ENCODE measurements at places on chromosomes 3 and 15.
A peak's percentile ranks its signal among the peaks of the same experiment; 100 is the strongest.

DNA sequence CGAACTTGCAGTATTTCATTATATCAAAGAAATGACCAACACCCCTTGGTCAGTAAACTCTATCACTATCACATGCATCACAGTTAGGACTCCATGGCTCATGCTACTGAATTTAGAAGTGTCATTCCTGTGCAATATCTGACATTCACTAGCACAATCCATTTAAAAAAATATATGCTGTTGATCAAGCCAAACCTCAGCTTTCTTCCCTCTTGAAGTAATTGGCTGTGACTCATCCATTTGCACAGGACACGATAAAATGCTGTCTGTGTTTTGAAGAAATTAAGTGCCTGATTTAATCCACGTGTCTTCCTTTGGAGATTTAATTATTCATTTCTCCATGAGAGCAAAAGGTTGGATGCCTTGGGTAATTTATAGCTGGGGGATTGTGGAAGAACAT lies 38.9 kb downstream of the CPNE4 start:
- DNase-seq: no peak

DNA sequence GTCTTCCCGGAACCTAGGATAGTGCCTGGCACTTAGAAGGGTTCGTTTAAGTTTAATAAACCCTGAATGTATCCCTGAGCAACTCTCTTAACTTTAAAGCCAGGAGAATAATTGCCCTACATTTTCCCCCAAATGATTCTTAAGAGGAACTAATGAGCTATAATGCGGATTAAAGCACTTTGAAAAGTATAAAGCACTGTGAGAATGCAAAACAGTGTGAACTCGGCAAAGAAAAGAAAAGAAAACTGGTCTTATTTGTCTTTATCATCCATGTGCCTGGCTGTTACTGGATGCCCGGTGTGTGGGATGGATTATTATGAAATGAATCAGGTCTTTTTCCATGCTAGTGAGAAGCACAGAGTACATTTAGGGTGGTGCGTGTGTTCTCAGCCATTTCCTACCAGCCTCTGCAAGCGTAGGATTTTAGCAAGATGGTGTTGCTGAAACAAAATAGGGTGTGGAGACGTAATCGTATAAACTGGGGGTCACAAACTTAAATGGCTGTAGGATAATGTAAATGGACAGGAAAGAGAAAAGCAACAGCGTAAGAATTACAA lies 983 bp downstream of the KBTBD12 start:
- DNase-seq: no peak

DNA sequence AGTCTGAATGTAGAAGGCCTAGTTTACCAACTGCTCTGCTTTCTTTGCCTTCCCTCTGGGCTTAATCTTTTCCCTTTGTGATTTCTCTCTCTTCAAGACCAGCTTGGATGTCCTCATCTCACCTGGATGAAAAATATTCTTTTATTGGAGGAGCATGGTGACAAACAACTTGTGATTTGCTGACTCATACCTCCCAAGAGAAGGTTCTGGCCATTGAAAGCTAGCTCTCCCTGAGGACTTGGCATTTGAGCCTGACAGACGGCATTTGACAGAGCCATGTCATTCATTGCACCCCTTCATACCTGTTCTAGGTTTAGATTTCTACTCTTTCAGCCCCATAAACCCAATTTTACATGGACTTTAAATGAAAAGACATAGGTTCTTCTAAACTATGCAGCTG lies 33.3 kb downstream of the ATG7 start:
- no peak for DNase-seq

DNA sequence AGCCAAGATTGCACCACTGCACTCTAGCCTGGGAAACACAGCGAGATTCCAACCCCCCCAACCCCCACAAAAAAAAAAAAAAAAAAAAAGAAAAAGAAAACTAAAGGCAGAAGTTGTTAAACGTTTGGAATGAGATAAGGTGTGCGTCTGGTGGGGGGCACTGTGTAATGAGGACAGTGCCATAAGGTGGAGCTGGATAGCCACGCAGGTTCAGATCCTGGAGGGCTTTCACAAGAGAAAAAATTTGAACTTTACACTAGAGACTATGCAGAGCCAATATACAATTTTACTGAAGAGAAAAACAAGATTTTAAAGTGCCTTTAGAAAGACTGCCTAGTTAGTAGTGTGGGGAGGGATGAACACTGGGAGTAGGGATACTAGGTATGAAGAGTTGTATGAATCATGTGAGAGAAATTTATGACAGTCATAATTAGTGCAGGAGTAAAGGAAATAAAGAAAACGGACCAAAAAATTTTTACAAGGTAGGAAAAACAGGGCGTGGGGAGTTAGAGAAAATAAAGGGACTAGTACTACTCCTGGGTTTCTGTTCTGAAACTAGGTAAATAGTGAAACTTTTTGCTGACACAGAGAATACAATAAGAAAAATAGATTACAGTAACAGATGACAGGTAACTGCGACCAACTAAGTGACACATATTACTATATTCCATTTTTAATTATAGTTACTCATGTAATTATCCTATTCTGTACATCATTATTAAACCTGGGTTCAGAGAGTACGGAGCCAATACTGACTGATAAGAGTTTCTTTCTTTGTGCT lies 108.1 kb downstream of the PEAK1 start:
- DNase-seq: no peak

DNA sequence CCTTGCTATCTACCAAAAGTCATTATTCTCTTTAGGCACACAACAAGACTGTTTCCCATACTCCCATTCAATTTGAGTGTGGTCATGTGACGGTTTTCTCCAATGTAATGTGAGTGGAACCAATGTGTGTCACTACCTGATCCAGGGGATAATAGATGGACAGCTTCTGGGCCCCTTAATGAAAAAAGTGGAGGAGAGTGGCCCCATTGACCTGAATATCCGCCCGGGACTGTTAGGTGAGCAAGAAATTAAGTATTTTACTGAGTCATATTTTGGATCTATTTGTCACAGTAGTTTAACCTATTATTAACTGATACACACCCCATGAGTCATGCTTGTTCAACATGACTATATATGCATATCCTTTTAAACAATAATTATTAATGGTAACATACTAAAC lies 15.1 kb upstream of the ARID3B start:
- DNase-seq: no peak

GRCh38 chr3:15873415-15873814 lies 75.6 kb upstream of the ANKRD28 start:
- DNase-seq: no peak

- no peak for DNase-seq
Measured at GRCh38 chr3:162334537-162334936, 837.9 kb downstream of the OTOL1 start.

DNA sequence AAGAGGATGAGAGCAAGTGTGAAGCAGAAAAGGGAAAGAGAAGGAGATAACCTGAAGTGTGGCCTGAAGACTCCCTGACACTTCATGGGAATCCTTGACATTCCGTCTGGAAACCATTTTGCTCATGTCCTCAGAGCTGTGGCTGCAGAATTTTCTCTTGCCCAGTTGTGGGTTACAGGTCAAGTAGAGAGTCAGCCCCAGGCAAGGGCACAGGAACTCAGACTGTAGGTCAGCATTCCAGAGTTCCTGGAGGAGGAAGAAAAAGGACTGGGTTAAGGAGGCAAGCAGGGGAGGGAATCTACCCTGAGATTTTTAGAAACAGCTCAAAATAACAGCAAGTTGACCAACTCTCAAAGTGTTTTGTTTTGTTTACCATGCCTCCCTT lies 4.1 kb upstream of the THSD4 start:
- no peak for DNase-seq

DNA sequence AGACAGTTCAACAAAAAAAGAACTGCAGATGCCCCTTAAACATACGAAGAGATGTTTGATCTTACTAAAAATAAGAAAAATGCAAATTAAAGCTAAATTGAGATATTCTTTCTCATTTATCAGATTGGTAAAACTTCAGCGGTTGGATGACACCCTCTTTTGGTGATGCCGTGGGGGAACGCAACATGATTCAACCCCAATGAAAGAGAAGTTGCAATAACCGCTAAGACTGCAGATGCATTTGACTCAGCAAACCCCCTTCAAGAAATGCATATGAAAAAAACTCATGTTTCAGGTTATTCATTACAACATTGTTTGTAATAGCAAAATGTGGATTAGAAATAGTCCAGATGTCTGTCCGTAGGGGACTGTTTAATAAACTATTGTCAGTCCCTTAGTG lies 3.6 kb downstream of the KLHL6 start:
- DNase-seq: no peak

DNA sequence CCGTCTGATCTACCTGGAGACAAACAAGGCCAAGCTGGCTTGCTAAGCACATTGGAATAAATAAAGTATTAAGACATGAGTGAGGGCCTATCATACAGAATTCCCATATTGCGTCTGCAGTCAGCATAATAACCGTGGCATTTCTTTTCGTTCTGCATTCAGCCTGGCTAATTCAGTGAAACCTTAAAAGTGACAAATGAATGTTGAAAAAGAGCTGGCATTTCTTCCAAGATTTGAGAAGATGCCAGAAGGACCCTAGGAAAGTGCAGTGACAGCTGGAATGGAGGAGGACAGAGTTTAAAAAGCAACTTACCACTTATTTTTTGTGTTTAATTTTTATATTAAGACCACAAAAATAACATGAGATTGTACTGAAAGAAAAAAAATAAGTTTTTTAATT lies 67.1 kb downstream of the SUCLG2 start:
- no peak for DNase-seq

DNA sequence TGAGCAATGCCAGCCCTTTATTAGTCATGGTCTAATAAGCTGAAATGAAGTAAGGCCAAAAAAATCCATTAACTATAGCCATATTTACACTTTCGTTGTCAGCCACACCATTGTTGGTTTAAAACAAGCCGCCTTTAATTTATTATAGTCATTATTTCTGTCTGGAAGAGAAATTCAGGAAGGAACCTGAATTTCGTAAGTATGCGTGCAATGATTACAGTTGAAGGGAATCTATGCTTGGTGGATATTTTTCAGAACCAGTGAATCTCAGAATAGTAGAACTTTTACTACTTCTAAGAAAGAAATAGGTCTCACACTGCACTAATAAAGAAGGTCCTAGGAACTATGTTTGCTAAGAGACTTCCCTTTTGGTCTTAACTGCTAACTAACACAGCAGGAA lies 59.1 kb downstream of the FAM43A start:
- no peak for DNase-seq

DNA sequence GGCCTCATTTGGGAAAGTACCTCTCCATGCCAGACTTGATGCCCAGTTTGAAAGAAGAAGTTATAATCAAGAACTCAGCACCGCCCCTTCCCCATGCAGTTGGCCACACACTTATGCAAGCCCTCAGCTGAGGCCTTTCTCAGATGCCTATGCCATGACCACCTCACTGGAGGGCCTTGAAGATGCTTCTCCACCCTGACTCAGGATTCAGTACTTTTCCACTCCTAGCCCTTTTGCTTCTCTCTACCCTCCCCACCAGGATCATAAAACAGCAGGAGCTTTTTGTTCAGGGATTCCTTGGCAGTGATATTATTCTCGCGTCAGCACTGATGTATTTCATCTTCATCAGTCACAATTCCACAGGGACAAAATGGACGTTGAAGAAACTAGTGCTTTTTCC lies 313.5 kb downstream of the PYDC2 start:
- no peak for DNase-seq

DNA sequence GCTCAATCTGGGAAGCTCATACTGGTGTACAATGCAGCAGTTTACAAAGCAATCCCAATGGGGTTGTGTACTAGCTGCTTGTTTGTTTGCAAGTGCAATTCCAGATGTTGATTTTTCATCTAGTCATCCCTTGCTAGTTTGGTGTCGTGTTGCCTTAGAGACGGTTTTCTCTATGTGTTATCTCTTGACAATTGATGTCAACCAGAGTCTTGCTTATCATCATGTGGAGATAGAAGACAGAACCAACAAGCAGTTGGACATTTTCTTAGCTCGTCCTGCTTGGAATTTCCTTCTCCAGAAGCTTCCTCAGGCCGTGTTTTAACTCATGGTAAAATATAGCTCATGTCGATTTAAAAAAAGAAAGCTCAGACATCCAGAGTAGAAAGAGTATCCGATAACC lies 262.0 kb upstream of the KCNH8 start:
- no peak for DNase-seq

GRCh38 chr15:29674661-29675533 lies 147.4 kb downstream of the TJP1 start:
- no peak for DNase-seq

GRCh38 chr3:164332831-164333802 lies 745.2 kb downstream of the SI start:
- no peak for DNase-seq

DNA sequence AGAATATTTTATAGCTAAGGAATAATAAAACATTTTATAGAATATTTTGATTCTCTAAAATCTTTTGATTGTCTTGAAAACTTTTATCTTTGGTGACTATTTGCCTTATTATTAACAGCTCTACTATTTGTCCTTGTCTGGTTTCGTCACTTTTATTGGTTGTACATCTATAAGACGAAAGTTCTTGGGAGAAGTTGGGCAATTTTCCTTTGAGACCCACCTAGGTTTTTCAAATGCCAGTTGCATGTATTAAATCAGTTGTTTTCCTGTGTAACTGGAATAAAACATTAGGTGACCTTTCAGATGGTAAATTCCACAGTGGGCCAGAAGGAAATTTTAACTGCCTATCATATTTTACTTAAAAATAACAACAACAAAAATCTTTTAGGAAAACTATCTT lies 1245.7 kb downstream of the SI start:
- no peak for DNase-seq

DNA sequence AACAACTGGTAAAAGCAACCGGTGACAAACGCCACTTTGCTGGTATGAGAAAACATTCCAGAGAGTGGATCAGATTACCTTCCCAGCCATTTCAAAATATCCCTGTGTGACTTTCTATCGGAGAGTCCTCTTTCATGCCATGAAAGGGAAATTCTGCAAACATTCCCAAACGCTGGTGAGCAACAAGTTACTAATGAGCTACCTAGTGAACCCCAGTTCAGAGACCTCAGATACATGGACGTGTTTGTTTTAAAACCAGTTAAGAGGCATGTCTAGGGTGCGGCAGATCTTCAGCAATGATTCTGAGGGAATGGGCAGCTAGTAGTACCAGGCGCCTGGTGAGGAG lies 418.2 kb upstream of the NR2F2 start:
- no peak for DNase-seq

DNA sequence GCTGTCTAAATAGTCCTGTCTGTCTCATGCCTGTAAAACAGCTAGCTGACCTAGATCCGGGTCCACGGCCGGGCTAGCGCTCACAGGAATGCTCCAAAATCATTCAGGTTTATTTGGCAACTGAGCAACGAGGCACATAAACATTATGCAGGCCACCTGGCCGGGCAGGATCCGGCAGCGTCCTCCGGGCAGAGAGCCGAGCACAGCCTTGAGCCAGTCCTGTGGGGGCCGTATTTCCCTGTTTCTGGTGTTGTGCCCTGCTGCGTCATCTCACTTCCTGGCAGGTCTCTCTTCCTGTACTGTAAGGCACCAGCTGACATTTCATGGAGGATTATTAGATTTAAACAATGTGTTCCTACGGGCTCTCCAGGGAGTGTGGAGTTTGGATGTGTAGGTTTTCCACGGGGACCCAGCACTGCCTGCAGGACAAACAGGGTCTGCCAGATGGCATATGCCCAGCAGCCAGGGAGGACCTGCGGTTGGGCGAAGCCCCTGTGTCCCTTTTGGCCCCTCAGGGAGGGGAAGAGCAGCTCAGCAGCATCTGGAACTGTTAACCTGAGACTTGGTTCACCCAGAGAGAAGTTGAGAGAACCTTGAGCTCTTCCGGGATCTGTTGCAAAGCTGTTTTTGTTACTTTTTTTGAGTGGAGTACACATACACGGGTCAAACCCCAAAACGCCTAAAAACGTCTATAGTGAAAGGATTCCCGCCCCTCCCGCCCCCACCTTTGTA lies 16.6 kb upstream of the LRRK1 start:
- DNase-seq: peak; percentile 70

- DNase-seq: no peak
Measured at GRCh38 chr3:96416549-96417255, 397.7 kb upstream of the EPHA6 start.

- DNase-seq: no peak
Measured at GRCh38 chr15:29090617-29091466, 178.8 kb downstream of the NSMCE3 start.
